Stimulated activated CD8-positive, alpha-beta memory T cell treated with anti-CD3 and anti-CD28 coated beads, Interleukin-15, amount 100 ng/mL, for 24 hours (primary cell): ENCODE measurements at places on chromosomes 11 and 22.

GRCh38 chr11:60214386-60214785 lies 28.6 kb downstream of the MS4A4E start:
- DNase-seq: no peak

DNA sequence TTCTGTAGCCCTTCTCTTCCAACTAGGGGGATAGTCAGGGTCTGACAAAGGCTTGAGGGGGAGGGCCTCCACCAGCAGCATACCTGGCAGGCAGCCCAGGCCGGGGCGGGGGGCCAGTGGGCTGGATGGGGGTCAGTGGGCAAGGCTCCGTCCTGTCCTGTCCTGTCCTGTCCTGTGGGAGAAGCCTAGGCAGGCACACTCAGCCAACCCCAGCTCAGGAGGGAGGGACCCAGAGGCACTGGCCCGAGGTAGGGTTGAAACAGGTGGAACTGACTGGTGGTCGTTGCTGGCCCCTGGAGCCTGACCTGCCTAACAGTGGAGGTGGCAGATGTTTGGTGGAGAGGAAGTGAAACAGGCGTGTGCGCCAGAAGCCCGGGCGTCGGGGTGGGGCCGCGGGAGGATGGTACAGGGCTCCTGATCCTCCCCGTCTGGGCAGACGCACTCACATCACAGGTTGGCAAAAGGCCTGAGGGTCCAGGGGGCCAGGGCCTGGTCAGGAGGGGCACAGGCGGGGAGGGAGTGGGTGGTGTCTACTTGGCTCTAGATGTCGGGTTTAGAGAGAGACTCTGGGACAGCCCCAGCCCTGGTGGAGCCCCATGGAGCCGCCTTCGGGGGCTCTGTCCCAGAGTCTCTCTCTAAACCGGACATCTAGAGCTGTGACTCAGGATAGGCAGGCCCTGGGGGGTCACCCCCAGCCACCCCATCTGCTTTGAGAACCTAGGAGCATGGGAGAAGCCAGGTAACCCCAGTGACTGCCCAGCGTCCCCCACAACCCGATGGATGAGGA lies 32.5 kb upstream of the GRAMD4 start:
- no peak for DNase-seq

DNA sequence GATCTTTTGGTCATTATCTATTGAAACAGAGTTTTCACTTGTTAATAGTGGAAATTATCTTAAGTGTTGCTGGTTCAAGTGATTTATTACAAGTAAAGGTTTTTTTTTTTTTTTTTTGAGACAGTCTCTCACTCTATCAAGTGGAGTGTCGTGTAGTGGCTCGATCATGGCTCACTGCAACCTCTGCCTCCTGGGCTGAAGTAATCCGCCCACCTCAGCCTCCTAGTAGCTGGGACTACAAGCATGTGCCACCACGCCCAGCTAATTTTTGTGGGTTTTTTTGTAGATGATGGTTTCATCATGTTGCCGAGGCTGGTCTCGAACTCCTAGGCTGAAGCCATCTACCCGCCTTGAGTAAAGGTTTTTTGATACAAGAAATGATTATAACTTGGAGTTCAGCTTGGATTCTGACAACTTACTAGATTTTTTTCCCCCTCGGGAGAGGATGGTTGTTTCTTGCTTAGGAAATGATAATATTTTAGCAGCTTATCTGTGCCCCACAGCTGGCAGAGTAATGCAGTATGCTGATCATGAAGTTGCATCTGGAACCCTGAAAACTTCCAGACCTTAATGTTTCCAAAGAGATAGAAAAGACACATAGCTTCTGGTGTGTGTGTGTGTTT lies 68.9 kb downstream of the MTMR3 start:
- no peak for DNase-seq

DNA sequence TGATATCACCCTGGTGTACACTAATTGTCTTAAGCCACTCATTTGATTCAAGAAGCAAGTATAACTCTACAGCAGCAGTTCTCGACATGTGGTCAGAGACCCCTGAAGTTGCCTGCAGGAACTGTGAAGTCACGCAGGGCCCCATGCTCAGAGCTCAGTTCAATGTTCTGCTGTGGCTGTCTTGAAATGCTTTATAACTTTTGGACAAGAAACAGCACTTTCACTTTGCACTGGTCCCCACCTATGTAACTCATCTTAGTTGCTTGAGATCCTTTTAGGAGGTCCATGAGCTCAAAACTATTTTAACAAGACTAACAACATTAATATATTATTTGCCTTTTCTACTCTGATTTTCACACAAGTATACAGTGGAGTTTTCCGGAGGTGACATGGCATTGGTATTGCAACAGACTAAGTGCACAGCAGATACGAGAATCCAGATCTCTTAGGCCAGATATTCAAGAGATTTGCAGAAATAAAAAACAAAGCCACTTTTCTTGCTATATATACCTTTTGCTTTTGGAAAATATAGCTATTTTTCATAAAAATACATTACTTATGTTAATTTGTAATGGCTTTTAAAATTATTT lies 64.8 kb downstream of the PRR5L start:
- DNase-seq: no peak

DNA sequence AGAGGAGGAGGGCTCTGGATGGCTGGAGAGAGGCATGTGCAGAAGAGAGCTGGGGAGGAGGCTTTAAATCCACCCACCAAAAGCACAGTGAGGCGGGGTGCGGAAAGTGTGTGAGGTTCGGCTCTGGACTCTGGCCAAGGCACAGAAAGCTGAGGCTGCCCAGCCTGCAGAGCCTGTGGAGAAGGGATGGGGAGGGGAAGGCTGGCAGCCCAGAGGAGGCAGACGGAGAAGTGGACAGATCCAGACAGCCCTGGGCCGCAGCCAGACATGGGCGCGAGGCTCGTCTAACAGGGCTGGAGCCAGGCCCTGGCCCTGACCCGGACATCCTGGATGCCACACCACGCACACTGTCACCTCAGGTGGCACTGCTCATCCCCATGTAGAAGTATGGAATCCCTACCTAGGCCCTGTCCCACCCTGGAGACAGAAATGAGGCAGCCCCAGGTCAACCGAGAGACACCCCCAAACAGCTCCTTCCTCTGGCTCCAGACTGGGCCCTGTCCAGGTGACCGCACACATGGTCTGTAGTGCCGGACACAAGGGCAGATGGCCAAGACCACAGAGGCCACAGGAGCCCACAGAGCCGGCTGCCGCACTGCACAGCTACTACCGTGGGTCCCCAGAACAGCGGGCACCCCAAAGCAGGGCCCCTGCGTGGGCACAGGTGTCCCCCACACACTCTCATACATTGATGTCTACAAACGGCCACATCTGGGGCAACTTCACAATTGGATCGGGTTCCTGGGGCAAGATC lies 16.6 kb upstream of the MOB2 start:
- no peak for DNase-seq

DNA sequence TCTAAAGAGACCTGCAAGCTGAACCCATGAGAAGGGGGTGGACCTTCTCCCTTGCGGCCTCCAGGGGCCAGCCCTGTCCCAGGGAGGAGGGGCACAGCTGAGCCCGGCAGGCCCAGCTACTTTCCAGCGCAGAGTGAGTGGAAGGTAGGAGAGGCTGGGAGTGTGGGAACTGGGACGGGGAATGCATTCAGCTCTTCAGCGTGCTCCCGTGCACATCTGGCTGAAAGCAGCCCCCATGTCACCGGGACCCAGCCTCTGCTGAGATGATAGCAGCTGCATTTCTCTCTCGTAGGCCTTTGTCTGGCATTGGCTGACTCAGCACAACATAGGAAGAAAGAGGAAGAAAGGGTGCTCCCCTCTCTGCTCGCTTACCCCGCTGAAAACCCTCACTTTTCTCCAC lies 951.5 kb downstream of the TBC1D22A start:
- no peak for DNase-seq

DNA sequence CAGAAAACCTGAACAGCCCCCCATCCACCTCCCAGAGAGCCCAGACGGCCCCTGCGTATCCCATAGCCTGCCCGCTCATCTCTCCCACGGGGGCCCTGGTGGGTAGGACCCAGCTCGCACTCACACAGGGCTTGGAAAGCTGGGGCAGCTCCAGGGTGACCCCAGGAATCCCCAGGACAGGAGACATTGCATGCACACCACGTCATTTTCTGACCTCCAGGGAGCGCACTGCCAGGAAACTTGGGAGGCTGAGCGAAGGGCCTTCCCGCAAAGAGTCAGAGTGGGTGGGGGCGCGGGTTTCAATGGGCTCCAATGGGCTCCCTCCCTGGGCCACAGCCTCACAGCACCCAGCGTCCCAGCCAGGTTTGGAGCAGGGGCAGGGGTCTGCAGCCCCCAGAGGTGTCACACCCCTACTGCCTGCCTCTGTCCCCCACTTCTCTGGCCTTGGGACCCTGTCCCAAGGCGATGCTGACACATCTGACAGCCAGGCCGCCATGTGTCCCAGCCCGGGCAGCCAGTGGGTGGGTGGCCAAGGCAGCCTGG lies 8.2 kb upstream of the SYT8 start:
- no peak for DNase-seq

DNA sequence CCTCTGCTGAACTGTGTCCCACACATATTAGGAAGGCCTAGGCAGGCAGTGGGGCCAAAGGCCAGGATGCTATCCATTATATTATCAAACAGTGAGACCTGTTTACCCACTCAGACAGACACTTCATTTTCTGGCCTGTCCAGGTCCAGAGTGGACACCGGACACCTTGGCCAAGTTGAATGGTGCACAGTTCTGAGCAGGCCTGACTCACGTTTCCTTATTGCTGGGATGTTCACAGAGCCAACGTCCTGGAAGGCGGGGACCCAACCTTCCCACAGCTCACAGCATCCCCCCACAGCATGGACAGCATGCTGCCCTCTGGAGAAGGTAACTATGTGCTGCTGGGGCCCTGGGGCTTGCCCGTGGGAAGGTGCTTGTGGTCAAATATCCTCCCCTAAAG lies 86.6 kb downstream of the BTBD10 start:
- DNase-seq: no peak

- DNase-seq: no peak
Observed at GRCh38 chr11:22640862-22641261, 15.2 kb upstream of the FANCF start.

GRCh38 chr11:22539821-22540256 lies 85.8 kb downstream of the FANCF start:
- no peak for DNase-seq

- DNase-seq: no peak
Observed at GRCh38 chr11:17923217-17923616, 89.6 kb downstream of the SERGEF start.

DNA sequence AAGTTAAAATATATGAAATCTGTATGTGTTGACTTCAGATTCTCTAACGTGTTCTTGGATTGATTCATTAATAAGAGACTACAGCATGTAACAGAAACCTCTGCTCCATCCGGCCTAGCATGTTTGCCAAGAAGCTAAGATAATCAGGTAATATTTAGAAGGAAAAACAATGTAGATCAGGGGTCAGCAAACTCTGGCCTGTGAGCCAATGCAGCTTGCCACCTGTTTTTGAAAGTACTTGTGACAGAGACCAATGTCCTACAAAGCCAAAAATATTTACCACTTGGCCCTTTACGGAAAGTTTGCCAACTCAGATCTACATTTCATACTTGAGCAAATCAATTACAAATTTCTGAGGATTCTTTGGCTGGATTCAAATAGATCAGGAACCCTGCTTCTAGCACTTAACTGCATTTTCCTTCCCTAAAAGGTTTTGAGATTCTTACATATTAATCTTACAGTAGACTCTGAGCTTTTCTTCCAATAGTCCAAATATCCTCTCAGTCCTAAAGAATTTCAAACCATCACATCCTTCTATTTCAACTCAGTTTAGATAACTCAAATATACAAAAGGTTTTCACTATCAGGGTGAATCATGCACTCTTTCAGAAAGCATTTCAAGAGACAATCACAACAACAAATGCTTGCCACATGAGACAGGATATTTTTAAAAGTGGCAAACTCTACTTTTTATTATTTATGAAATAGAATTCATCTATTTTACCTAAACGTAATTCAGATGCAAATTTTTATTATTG lies 29.5 kb downstream of the APOL5 start:
- DNase-seq: no peak

DNA sequence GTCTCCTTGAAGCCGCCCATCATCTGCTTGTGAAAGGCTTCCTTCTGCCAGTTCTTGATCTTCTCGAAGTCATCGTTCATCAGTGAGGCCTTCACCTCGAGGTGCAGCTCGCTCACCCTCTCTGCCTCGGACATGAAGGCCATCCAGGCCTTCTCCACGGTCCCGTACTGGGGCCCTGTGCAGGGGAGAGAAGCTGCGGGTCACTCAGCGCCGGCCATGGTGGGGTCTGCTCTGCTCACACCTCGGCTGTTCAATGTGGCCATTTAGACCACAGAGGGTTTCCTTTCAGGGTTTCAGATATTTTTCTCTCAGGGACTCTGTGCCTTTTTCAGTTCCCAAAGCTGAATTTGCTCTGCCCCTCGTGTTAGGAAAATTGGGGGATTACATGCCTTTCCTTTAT lies 33.9 kb upstream of the ARFGAP3 start:
- DNase-seq: no peak

DNA sequence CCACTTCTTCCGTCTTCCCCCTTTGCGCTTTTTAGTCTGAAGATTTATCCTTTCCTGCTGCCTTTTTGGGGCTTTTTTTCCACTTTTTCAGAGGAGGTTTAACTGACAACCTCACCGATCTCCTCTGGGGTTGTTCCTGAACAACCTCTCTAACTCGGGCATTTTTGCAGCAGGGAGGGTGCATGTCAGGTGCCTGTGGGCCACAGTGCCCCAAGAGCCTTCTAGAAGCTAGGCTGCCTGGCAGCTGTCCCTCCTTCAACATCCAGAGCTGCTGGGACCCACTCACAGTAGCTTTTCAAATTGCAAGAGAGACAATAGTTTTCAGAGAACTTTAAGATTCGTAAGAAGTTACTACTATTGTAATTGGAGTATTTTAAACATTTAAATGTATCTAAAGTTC lies 1112.4 kb upstream of the CNTN5 start:
- DNase-seq: no peak

DNA sequence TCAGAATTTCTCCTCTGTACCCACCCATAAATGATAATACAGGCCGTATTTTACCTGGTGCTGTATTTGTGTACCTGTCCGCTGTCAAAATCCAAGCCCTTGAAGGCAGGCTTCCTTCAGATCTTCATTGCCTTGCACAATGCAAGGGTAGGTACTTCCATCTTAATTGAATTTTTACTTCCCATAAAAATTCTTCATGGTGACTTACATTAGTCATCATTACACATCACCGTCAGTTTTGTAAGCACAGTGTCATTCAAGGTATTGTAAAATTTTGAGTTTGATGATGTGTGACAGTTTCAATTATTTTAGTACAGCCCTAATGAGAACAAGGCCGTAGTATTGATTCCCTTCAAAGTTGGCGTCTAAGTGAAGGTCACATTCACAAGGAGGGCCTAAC lies 770 bp upstream of the TSG101 start:
- no peak for DNase-seq

DNA sequence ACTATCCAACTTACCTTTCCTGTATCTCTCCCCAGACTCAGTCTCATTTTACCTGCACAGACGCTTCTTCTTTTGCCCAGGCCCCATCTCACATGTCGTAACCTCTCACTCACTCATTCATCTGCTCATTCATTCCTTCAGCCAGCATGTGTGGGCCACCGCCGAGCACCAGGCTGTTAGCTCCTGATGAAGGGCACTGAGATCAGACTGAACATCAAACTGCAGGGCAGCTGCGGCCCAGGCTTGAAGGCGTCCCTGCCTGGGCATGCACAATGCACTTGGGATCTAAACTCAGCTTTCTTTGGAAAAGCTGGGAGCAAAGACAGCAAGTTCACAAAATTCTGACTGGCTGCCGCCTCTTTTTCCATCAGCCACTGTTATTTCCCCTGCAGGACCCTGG lies 1456.3 kb downstream of the BRD1 start:
- DNase-seq: no peak

GRCh38 chr11:118742304-118742703 lies 48.7 kb downstream of the DDX6 start:
- no peak for DNase-seq

GRCh38 chr22:28648792-28649191 lies 30.8 kb downstream of the TTC28 start:
- no peak for DNase-seq

- no peak for DNase-seq
Observed at GRCh38 chr22:20664594-20664959, 109.3 kb upstream of the SERPIND1 start.
